ENCODE measurements at places on chromosomes 3 and 15.
A peak's percentile ranks its signal among the peaks of the same experiment; 100 is the strongest.

GRCh38 chr15:99476413-99477222 is 89.2 kb upstream of the MEF2A start:
- peak; percentile 89 for DNase-seq

GRCh38 chr15:74444106-74445062 is 10.6 kb upstream of the SEMA7A start:
- no peak for DNase-seq

- DNase-seq = no peak
Measured at GRCh38 chr3:69445024-69445423, 59.1 kb upstream of the FRMD4B start.

GRCh38 chr15:76625267-76625666 is 279.9 kb downstream of the SCAPER start:
- no peak for DNase-seq

DNA sequence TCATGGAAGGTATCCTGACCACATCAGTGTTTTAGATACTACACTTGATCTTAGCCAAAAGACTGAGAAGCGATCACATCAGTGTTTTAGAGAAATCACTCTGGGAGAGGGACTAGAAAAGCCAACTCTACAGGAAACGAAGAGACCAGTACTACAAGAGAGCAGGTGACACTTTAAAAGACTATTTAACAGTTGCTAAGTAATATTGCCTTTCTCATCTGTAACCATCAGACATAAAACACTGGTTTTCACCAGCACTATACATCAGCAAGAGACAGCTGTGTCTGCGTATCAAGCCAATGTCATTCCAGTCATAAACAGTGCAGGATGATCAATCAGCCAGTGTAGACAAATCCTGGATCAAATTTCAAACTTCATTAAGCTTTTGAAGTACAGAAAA is 66.7 kb downstream of the GLB1 start:
- DNase-seq = no peak

DNA sequence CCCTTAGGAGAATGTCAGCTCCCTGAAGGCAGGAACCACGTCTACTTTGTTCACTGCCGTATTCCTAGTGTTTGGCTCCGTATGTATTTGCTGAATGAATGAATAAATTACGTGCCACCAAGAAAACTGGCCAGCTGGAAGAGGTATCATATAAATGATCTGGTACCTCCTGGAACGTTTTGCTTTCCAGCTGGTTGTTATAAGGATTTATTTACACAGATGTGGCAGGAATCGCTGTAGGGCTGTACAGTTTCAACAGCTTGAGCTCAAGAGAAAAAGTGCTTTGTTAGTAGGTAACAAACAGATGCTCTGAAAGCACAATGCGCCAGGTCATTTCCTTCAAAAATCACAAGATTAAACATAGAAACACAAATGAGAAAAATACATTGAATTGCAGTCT is 108.8 kb upstream of the ATP2B2 start:
- DNase-seq = no peak

DNA sequence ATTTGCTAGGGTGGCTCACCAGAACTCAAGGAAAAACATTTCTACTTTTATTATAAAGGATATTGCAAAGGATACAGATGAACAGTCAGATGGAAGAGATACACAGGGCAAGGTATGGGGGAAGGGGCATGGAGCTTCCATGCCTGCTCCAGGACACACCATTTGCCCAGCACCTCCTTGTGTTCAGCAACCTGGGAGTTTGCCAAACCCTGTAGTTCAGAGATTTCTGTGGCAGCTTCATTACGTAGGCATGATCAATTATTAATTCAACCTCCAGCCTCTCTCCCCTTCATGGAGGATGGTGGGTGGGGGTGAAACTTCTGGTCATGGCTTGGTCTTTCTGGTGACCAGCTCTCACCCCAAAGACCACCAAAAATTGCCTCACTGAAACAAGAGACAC is 353.9 kb upstream of the THBS1 start:
- no peak for DNase-seq

- DNase-seq = no peak
Measured at GRCh38 chr3:73437828-73438227, 186.9 kb downstream of the PDZRN3 start.

DNA sequence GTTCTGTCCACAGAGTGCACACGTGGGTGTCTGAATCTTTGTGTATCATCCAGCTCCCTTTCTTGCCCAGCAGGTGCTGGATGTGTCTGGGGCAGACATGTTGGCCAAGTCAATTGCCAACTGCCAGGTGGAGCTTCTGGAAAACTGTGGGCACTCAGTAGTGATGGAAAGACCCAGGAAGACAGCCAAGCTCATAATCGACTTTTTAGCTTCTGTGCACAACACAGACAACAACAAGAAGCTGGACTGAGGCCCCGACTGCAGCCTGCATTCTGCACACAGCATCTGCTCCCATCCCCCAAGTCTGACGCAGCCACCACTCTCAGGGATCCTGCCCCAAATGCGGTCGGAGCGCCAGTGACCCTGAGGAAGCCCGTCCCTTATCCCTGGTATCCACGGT is 12.5 kb upstream of the RPP14 start:
- DNase-seq = no peak

DNA sequence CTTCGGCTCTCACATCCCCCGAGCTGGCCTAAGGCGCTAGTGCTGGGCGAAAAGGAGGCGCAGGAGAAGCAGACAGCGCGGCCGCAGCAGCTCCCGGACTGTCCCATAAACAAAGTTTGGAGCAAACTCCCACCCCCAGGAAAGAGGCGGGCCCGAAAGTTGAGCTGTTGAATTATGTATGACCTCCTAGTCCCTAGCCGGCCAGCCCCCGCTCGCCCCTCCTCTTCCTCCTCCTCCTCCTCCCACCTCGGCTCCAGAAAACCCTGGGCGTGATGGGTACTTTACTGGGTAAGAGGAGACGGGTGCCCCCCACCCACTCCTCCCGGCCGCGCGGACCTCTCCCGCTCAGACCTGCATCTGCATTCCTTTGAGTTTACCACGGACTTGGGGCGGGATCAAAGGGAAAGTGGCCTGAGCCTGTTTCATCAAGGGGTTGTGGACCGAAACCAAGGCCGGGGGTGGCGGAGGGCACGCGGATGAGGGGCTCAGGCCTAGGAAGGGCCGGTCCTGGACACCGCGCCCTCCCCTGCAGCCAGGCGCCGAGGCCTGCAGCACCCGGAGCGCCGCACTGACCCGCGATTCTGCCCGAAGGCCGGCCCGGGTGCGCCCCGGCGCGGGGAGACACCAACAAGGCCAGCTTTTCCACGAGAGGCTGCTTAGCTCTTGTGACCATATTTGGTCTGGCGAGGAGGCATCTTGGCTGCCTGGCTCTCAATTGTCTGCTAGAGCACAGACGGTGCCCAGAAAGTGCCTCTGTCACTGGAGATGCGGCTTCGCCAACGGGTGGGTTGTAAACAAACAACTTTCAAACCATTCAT is at the start of gene WWTR1:
TSS of gene WWTR1 (minus strand) at position 100 of the 818 bp plus-strand sequence. CDS start 719 bp downstream, outside the sequence.
- peak; percentile 89 for DNase-seq

GRCh38 chr15:63678393-63678792 is 81.2 kb downstream of the FBXL22 start:
- no peak for DNase-seq

DNA sequence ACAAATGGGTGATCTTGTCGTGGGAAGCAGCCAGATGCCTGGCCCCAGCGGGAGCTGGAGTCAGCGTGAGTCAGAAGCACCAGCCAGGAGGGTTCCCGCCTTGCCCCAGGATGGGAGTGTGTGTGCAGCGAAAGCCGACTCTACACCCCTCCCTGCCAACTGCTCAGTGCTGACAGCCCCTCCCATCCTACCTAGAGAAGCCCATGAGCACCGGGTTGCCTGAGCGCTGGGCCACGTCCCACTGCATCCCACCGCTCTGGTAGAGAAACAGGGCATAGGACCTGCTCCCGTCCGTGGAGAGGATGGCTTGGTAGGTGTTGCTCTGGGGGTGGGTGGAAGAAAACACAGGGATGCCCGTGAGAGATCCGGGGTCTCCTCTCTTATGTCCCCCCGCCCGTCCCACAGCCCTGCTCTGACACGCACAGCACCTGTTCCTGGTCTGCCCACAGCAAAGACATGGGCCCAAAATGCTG is 42.9 kb downstream of the MUC4 start:
- no peak for DNase-seq

GRCh38 chr15:34679291-34679690 is 75.5 kb downstream of the GJD2 start:
- DNase-seq = no peak

DNA sequence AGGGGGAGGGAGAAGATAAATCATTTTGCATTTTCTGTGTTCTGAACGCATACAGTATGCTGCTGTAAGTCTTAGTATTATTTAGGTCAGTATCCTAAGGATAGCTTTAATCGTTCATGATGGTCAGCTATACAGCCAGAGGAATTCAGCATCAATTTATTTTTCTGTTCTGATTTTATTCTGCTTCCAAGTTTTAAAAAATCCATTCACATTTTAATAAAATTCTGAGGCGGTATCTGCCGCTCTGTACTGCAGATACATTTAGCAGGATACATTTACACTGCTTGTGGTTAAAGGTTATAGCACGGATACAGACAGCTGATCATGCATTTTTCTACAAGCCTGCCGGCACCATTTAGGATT is 17.8 kb downstream of the ZBTB38 start:
- no peak for DNase-seq

DNA sequence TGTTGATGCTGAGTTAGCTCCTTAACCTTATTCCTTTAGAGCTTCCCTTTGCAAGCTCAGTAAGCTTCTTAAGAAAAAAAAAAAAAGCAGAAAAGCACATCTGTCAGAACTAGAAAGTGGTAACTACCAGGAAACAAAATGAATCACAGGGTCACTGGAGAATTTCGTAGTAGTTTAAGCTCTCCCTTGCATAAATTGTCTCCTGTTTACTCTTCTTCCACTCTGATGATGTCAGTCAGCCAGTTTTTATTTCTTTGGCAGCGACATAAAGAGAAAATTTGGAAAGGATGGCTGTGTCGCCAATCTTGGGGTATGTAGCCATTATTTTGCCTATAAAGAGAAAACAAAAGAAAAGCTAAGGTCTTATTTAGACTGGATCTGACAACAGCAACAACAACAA is 3.2 kb upstream of the GABRR3 start:
- DNase-seq = no peak

- no peak for DNase-seq
Measured at GRCh38 chr3:11832981-11833905, 13.4 kb downstream of the TAMM41 start.

DNA sequence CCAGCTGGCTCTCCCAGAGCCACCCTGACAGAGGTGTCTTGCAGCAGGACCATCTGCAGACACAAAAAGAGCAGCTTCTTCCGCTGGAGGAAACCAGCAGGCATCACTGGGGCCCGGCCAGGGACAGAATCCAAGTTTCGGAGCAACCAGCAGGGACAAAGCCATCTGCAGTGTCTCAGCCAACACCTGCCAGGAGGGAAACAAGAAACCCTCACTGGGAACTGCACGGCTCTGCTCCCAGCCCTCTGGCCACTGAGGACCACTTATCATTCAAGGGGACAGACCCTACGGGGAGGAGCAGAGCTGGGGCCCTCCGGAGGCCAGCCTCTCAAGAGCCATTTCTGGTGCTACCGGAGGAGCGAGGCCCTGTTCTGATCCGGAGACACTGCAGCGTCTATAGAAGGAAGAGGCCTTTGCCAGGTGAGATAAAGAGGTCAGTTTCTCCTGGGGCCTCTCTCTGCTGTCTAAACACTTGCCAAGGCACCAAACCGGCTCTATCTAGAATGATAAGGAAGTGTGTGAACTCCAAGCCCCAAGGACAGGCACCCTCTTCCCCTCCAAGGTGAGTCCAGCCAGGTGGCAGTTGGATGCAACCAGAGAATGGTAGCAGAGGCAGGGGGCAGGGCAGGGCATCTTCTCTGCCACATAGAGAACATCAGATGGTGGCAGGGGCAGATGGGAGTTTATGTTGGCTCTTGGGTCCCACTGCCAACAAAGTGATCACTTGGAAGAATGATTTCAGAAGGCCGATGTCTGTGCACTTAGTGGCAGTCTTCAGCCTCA is 89.0 kb downstream of the CHSY1 start:
- DNase-seq = no peak

DNA sequence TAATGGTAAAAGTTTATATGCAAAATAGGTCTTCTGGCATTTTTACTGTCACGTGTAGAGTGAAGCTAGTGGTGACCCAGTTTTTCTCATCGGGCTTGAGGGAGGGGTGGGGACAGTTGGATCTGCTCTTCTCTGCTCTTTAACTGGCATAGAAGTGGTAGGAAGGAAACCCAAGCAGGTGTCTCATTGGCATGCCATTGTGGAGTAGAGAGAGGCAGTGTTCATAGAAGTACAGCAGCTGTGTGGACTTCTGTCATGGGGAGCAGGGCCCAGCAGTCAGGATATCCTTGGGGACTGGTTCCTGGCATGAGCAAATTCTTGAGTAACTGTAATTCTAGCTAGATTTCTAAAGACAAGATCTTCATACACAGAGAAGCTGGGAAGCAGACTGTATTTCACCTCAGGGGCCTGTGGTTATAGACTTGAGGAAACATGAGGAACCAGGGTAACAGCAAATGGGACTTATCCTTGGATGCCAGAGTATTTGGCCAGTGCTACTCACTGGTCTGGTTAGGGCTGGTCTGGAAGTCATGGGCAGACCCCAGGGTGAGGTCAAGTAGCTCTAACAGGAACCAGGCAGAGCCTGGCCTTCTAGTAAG is 42.9 kb downstream of the CDIN1 start:
- no peak for DNase-seq

DNA sequence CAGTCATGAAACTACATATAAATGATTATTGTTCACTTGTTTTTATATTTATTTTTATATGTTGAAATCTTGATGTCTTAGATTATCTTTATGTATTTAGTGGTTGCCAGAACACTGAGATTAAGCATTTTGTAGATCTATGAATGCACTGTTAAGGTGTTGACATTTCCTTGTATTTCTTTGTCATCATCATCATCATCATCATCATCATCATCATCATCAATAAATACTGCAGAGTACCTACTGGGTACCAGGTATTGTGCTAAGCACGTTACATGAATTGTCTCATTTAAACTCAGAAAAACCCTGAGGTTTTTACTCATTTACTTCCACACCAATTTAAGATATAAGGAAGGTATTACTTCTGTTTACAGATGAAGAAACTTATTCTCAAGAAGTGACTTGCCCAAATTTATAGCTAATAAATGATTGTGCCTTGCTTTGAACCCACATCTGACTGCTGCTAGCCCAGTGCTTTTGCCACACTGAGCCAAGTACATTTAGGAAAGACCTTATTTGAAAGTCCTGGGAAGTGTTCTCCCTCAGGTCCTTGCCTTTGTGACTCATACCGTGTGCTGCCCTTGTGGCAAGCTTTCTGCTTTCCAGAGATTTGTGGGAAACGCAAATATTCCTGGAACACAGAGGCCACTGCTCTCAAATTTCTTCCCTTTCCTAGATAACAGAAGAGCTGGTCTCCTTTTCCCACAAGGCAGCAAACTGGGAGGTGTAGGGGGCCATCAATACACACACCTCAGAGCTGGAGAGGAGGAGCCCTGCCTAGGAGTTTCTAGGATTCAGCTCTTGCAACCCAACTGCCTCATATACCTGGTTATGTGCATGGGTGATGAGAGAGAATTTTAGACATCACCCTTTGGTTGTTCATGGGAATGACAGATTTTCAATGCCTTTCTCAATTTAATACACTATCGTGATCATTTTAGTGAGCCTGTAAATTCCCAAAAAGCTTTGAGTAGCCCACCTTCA is 115.4 kb upstream of the C15orf61 start:
- DNase-seq = no peak

Data from RKO (cell line).